ENCODE measurements at places on chromosomes 7 and 10. TPM values are rescaled to one million over a fixed set of nuclear protein-coding genes. Genes with fewer than 3 reads are reported as not detected.

GRCh38 chr7:127666602-127667001 is 14.6 kb downstream of the SND1 start:
- H3K27ac ChIP-seq, result no peak overlapping the region
- H3K36me3 ChIP-seq, result peaks cover 14% of the 10 kb centered on the region
- no peaks in the 10 kb centered on the region for H3K27me3 ChIP-seq
- no peaks in the 10 kb centered on the region for H3K4me1 ChIP-seq
- H3K4me3 ChIP-seq, result no peak overlapping the region

DNA sequence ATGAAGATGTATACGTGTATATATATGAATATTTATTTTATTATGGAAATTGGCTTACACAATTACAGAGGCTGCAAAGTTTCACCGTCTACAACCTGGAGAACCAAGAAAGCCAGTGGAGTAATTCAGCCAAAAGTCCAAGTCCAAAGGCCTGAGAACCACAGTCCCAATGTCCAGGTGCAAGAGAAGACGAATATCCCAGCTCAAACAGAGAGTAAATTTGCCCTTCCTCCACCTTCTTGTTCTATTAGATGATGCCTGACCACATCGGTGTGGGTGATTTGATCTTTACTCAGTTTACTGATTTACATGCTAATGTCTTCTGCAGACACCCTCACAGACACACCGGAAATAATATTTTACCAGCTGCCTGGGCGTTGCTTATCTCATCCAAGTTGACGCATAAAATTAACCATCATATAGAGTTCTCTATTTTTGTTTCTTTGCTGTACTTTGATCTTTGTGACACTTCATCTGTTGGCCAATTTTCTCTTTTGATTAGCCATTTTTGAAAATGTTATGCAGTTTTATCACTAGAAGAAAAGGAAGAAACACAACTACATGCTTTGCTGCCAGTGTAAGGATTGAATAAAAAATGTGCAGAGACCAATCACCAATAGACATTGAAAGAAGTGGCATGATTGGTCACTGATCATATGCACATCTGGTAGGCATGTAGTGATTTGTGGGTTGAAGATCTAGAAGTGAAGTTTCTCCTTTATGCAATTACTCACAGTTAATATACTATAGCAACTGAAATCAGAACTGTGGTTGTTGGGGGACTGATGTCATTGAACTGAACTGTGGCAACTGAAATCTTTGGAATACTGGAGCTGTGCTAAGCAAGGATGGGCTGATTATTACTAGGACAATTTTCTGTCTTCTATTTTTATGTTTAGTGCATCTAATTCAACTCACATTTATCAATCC is 68.5 kb downstream of the EPDR1 start:
- H3K36me3 ChIP-seq, result no peaks in the 10 kb centered on the region
- no peaks in the 10 kb centered on the region for H3K27me3 ChIP-seq
- no peak overlapping the region for H3K27ac ChIP-seq
- no peak for DNase-seq

DNA sequence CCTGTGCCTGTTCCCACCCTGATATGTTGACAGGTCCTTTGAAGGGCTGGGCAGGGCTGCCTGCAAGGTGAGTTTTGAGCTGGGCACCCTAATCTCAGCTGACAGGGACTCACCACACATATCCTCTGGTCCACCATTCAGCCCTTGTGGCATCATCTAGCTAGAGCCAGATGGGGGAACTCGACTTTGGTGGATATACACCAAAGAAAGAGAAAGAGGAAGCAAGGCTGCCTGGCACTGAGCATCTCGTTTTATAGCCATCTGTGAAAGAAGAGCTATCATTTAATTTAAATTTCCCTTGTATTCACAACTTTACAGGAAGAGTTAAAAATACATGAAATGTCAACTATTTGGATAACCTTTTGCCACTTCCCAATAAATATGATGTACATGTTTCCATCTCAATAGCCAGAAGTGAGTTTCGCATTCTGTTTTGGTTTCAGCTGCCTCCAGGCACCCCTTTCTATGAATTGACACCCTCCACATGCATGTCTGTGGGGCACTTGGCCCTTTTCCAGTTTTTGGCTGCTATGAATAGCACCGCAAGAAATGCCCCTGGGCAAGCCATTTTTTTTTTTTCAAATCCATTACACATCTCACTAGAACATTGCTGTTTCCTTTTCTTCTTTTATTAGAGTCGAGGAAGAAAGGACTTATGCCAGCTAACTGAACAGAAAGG is 22.9 kb upstream of the GRB10 start:
- no peaks in the 10 kb centered on the region for H3K36me3 ChIP-seq
- H3K27me3 ChIP-seq, result no peaks in the 10 kb centered on the region
- DNase-seq, result no peak

GRCh38 chr10:43981232-43981631 is 332.6 kb upstream of the ZNF32 start:
- no peak overlapping the region for H3K4me3 ChIP-seq
- H3K4me1 ChIP-seq, result no peaks in the 10 kb centered on the region
- H3K27ac ChIP-seq, result no peak overlapping the region
- no peaks in the 10 kb centered on the region for H3K27me3 ChIP-seq
- no peak for DNase-seq

GRCh38 chr7:131400681-131401176 is 73.1 kb downstream of the MKLN1 start:
- H3K4me3 ChIP-seq, result no peak overlapping the region
- no peak overlapping the region for H3K27ac ChIP-seq
- DNase-seq, result no peak
- peaks cover 2% of the 10 kb centered on the region for H3K36me3 ChIP-seq

DNA sequence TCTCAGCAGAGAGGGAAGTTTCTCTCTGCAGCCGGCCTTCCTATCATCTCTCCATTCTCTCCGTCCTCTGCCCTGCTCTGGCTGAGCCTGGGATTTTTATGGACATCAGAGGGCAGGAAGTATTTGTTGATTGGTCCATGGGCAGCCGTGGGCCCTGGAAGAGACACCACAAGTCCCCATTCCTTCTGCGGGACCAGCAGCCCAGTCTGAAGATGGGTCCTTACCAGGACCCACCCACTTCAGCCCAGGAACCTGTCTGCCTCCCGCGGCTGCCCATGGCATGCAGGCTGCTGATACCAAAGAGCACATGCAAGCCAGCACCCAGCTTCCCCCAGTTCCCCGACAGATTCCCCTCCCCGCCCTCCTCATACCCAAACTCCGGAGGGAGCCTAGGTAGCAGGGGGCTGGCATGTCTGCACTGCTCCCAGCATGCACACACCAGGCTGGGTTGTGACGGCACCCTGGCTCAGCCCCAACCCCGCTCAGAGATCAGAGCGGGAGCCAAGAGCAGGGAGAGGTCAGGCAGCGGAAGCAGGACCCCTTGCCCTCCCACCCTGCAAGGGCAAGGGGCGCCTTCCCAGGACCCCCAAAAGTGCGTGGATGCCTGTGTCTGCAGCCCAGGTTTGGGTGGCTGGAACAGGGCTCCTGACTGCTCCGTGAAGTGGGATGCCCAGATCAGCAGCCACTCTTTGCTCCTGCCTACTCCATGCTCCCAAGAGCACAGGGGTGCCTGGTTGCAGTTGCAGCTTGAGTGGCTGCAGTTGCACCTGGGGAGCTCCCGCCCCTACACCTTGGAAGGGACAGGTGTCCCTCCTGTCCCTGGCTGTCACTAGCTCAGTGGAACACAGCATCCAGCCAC is 538.6 kb upstream of the POT1 start:
- no peak overlapping the region for H3K27ac ChIP-seq
- no peaks in the 10 kb centered on the region for H3K27me3 ChIP-seq
- no peak overlapping the region for H3K4me3 ChIP-seq
- no peak for DNase-seq
- H3K4me1 ChIP-seq, result no peaks in the 10 kb centered on the region
- no peaks in the 10 kb centered on the region for H3K36me3 ChIP-seq

DNA sequence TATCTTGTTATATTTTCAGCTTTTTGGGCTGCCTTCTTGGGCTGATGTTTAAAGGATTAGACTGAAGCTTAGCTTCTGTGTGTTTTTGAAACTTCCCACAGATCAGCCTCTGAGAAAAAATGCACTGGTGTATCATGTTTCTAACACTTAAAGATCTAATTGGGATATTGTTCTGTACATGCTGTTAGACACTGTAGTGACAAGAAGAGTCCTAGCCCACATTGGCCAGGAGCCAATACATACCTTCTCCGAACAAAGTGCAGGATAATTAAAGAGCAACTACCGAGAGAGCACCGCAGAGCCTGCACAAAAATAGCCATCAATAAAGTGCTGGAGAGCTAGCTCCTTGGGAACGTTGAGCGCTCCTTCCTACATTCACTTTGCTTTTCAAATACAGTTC is 289.4 kb upstream of the SP8 start:
- no peaks in the 10 kb centered on the region for H3K36me3 ChIP-seq
- H3K27me3 ChIP-seq, result no peaks in the 10 kb centered on the region
- H3K4me1 ChIP-seq, result no peaks in the 10 kb centered on the region
- no peak overlapping the region for H3K27ac ChIP-seq
- no peak overlapping the region for H3K4me3 ChIP-seq

GRCh38 chr7:28580665-28581064 is 168.3 kb downstream of the CREB5 start:
- no peak overlapping the region for H3K27ac ChIP-seq
- H3K36me3 ChIP-seq, result no peaks in the 10 kb centered on the region
- no peak overlapping the region for H3K4me3 ChIP-seq
- no peaks in the 10 kb centered on the region for H3K4me1 ChIP-seq

DNA sequence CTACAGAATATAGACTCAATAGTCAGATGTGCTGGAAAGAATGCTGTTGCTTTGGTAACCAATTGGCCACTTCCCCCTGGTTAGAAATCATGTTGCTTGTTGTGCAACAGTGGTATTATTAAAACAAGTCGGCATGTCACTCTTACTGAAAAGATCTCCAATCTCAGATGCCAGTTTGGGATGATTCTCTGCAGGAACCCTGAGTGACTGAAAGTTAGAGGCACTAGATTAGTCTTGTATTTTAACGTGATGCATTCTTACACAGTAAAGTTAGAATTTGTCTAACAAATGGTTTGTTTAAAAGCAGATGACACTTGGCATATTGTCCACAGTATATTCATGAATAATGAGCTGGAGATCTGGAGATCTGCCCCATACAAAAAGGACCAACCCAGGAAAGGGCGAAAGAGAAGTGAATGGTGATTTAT is 287.6 kb downstream of the TWIST1 start:
- no peak for DNase-seq
- H3K27ac ChIP-seq, result no peak overlapping the region
- peaks cover 1% of the 10 kb centered on the region for H3K36me3 ChIP-seq
- H3K27me3 ChIP-seq, result no peaks in the 10 kb centered on the region
- H3K4me1 ChIP-seq, result no peaks in the 10 kb centered on the region

DNA sequence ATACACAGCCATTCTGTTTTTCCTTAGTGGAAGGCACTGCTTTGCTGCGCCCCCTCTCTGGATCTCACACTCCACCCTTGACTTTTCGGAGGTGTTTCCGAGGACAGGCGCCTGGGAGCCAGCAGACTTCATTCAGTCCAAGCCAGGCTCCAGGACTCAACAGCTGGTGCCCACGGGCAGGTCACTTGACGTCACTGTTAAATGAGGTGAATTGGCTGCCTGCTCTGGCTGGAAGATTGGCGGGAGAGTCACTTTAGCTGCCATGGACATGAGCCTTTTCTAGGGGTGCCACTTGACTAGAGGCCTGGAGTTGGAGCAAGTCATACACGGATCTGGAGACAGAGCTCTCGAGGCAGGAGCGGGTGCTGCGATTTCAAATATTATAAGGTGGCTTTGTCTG is 3.2 kb downstream of the HTRA1 start:
- peaks cover 23% of the 10 kb centered on the region for H3K27me3 ChIP-seq
- no peaks in the 10 kb centered on the region for H3K36me3 ChIP-seq
- no peak overlapping the region for H3K27ac ChIP-seq
- no peak overlapping the region for H3K4me3 ChIP-seq
- H3K4me1 ChIP-seq, result peaks cover 5% of the 10 kb centered on the region
- no peak for DNase-seq

DNA sequence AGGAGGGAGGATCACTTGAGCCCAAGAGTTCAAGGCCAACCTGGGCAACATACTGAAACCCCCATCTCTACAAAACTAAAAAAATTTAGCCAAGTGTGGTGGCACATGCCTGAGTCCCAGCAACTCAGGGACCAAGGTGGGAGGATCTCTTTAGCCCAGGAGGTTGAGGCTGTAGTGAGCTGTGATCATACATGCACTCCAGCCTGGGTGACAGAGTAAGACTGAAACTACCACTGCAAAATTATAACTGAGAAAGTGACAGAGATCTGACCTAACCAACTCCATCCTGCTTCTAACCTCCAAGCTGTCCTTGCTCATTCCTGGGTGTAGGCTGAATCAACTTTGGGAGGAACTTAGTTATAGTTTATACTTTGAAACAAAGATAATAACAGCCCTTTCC is 59.4 kb downstream of the HTR7 start:
- no peak overlapping the region for H3K27ac ChIP-seq
- H3K36me3 ChIP-seq, result no peaks in the 10 kb centered on the region
- DNase-seq, result no peak
- H3K4me3 ChIP-seq, result no peak overlapping the region
- H3K4me1 ChIP-seq, result no peaks in the 10 kb centered on the region
- H3K27me3 ChIP-seq, result no peaks in the 10 kb centered on the region

- no peak overlapping the region for H3K4me3 ChIP-seq
- H3K4me1 ChIP-seq, result no peaks in the 10 kb centered on the region
- H3K36me3 ChIP-seq, result no peaks in the 10 kb centered on the region
- DNase-seq, result no peak
Measured at GRCh38 chr7:84913731-84914130, 273.1 kb downstream of the SEMA3D start.

DNA sequence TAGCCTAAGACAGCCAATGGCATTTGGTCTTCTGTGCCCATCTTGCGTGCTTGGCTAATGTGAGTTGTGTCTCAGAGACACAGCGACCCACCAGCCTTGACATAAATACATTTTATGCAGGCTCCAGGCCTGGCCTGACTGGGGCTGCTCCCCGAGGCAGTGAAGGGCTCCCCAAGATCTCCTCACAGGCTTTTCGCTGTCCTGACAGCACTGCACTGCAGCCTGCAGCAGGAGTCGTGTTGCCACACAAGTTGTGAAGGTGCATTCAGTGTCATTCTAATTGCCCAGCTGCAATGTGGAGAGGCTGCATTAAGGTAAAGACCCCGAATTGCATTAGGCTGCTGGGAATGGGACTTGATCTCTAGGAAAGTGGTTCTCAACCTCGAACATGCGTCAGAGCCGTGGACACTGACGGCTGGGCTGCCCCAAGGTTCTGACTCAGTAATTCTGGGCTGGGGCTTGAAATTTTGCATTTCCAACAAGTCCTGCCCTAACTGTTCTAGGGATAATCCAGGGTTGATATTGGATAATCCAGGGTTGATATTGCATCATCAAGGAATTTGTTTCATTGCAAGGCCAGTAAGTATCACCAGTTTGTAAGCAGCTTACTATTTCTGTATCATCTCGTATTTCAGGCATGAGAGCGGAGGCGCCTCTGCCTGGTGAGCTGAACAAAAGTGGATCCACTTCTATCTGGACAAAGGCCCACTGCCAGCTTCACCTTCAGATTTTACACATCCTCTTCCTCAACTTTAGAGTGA is 108.7 kb upstream of the INSIG1 start:
- H3K36me3 ChIP-seq, result no peaks in the 10 kb centered on the region
- peaks cover 5% of the 10 kb centered on the region for H3K4me1 ChIP-seq
- no peak overlapping the region for H3K27ac ChIP-seq
- no peak overlapping the region for H3K4me3 ChIP-seq
- no peaks in the 10 kb centered on the region for H3K27me3 ChIP-seq
- DNase-seq, result no peak

GRCh38 chr10:104342941-104343411 is 4.7 kb upstream of the ITPRIP start:
- no peak overlapping the region for H3K27ac ChIP-seq
- no peaks in the 10 kb centered on the region for H3K36me3 ChIP-seq
- H3K4me1 ChIP-seq, result peaks cover 31% of the 10 kb centered on the region
- no peaks in the 10 kb centered on the region for H3K27me3 ChIP-seq
- no peak for DNase-seq
- no peak overlapping the region for H3K4me3 ChIP-seq

PDGFA gene
- polyA plus RNA-seq, result 0.36 TPM

SPDYE6 gene
- not detected for polyA plus RNA-seq

NKX6-2 gene
- polyA plus RNA-seq, result not detected

SVOPL gene
- polyA plus RNA-seq, result not detected

CACNB2 gene
- polyA plus RNA-seq, result not detected

ITPRID1 gene
- not detected for polyA plus RNA-seq

SH2D4B gene
- 0.09 TPM for polyA plus RNA-seq

All from B cell (primary cell).